ENCODE measurements at places on chromosomes 1 and 21.

DNA sequence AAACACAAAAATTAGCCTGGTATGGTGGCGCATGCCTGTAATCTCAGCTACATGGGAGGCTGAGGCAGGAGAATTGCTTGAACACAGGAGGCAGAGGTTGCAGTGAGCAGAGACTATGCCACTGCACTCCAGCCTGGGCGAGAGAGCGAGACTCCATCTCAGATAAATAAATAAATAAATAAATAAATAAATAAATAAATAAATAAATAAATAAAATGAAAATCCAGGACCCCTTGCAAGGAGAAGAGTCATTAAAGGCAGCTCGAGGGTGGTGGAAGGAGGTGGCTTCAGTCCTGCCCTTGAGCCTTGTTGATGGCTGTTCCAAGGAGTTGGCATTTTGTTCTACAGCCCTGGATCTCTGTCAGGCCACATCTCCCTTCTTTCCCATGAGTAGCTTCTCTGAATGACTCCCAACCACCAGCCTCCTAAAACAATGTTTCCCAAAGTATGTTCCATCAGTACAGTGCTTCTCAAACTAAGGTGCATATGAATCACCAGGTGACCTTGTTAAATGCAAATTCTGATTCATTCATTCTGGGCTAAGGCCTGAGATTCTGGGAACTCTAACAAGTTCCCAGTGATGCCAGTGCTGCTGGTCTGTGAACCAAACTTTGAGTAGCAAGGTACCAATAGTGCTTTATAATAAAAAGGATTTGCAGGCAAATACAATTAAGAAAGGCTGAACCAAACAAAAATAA, 99.0 kb downstream of the KCNN3 start:
- no peak for DNase-seq

GRCh38 chr21:42227909-42228708, 9.2 kb downstream of the ABCG1 start:
- DNase-seq, result no peak

- DNase-seq, result peak; percentile 84
Measured at GRCh38 chr1:119873135-119874015, 22.9 kb downstream of the ADAM30 start.

DNA sequence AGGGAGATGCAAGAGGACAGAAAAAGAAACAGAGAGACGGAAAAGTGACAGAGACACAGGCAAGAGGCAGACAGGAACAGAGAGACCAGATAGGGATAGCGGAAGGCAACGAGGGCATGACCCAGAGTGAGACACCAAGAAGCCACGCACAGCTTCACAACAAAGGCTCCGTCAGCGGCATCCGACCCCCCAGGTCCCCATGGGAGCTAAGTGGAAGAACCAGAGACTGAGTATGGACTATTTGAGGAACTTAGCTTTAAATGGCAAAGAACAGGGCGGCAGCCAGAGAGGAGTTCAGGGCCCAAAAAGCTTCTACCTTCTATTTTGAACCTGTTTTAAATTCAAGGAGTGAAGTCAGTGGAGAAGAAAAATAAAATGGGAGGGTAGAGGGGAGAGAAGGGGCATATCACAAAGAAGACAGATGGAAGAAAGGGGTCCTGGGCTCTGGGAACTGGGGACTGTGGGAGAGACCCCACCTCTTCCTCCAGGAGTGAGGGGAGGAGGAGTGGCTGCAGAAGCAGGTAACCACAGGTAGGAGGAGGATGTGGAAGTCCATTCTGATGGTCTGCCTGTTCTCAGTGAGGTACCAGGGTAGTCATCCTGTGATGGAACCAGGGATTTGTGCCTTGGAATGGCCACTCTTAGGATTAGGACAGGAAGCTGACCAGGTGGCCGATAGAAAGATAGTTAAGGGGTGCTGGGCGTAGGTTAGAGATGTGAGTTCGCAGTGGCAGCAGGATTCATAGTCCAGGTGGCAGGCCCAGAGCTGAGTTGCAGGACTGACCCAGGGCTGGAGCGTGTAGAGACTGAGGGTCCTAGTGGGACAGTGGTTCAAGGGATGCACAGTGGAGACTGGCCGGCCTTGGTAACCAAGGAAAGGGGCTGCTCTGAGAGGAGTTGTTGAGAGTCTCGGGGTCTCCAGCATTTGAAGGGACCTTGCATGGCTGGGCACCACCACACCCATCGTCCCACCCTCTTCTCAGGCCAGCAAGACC, 37.7 kb downstream of the CSMD2 start:
- DNase-seq, result no peak

DNA sequence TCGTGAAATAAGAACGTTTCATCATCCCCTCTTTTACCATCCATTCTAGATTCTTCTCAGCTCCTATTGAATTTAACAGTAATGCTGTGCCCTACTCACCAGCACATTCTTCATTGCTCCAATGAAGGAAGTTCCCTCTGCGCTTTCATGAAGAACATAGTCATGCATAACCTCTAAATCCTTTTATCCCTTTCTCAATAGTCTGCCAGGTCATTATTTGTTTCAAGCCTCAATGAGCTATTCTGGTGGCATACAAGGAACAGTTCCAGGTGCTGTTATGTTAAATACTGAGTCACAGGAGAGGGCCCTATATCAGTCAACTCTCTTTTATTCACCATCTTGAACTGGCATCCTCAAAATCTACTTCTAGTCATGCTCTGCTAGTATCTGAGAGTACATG, 381.0 kb downstream of the GPATCH2 start:
- DNase-seq, result no peak

DNA sequence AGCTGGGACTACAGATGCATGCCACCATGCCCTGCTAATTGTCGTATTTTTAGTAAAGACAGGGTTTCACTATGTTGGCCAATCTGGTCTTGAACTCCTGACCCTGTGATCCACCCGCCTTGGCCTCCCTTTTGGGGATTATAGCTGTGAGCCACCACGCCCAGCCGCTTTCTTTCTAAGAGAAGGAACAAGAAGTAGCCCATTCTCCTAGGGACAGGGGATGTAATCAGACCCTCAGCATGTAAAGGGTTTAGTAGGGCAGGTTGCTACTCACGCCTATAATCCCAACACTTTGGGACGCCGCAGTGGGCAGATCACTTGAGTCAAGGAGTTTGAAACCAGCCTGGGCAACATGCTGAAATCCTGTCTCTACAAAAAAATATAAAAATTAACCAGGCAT, 189.7 kb downstream of the TOMM20 start:
- DNase-seq, result no peak

- DNase-seq, result no peak
Measured at GRCh38 chr1:11851180-11851579, 3.6 kb upstream of the NPPA start.

All from AG09309 (cell line).